ENCODE measurements at places on chromosomes 3 and 15.

GRCh38 chr3:124860599-124860998 is 26.6 kb downstream of the ITGB5 start:
- DNase-seq: no peak

GRCh38 chr3:61323094-61323493 is 71.8 kb upstream of the FHIT start:
- DNase-seq: no peak

- DNase-seq: no peak
Measured at GRCh38 chr3:17571686-17572085, 170.7 kb downstream of the TBC1D5 start.

DNA sequence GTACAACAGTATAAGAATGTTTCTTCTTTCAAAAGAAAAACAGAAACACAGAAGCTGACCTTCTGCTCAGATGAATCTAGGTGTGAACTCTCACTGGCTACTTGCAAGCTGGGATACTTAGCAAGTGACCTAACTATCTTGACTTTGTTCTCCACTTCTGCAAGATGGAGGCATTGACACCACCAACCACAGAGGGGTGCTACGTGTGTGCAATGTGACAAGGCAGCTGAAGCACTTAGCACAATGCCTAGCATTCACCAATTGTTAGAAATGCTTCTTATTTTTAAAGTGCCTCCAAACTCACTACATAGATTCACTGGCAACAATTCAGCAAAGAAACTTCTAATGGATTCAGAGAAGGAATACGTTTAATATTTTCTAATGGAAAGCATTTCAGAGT is 331.4 kb upstream of the WNT5A start:
- no peak for DNase-seq

- DNase-seq: no peak
Measured at GRCh38 chr3:3499987-3500386, 299.2 kb upstream of the LRRN1 start.
